Stimulated activated naive CD4-positive, alpha-beta T cell treated with Interleukin-2 at 50 U/mL for 16 hours (primary cell): ENCODE measurements at places on chromosomes 1 and 21.

DNA sequence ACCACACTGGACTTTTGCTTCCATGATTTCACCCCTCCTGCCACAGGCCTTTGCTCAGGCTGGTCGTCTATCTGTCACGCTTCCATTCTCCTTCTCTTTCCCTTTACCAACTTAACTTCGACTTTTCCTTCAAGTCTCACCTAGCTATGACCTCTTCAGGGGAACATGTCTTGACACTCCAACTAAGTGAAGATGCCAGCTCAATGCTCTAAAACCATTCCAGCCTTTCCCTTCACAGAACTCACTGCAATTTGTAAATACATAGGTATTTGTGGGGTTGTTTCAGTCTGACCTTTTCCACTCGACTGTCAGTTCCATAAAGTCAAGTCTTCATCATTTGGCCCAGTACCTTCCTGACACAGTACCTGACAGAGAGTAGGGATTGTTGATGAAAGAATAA lies 358.6 kb upstream of the CAMK1G start:
- DNase-seq: no peak

GRCh38 chr1:5943343-5944124 lies 48.7 kb downstream of the NPHP4 start:
- DNase-seq: no peak

DNA sequence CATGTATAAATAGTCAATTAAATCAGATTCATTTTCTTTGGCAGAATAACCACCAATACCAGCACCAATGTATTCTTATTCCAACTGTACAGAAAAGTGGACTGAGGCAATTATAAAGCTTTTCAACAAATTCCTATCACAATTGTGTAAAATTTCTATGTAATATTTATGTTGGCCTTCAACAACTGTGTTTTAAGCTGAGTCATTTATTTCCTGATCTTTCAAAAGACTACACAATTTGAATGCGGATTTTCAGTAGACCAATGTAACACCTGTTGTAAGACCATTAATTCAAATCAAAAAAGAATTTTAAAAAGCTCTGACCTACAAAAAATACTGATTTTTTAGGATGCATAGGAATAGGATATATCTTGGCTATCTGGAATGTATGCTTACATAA lies 25.5 kb downstream of the GPATCH2 start:
- no peak for DNase-seq

DNA sequence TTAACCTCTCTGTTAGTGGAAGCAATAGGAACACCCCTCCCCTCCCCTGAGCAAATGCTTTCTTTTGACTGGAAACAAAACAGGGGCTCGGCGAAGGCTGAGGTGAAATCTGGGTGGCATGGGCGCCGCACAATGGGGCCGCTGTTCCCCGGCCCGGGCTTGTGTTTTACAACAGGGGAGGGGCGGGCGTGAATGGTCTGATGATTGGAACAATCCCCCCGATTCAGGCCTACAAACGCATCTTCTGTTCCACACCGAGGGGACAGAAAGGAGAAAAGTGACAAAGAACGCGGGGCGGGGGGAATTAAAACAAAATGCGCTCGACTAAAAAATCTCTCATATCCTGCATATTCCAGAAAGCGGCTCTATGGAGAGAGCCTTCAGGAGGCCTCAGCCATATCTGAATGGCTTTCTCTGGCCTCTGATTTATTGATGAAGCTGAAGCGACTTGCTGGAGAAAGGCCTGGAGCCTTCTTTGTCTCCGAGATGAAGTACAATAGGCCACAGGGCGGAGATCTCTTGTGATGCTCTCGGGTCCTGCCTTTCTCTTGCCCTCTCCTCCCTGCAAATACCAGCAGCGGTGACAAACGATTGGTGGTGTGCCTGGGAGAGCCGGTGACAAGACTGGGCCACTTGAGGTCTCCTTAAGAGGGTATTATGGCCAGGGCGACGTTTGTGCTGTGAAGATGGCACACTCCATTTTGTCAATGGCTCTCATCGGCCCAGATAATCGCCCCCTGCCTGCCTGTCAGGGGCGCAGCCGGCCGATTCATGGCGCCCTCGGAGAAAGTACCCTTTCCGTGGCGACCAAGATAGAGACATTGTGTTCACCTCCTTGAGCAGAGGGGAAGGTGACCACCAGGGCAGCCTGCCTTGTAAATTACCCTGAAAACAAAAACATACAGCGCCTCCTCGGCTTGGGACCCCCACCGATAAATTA lies 47.1 kb upstream of the OLIG2 start:
- no peak for DNase-seq

- no peak for DNase-seq
Measured at GRCh38 chr1:68453060-68453670, 3.4 kb upstream of the RPE65 start.
